Spleen (tissue), 13 donors: ENCODE measurements at places on chromosomes 6 and 20.
A peak's percentile ranks its signal among the peaks of the same experiment; 100 is the strongest.

DNA sequence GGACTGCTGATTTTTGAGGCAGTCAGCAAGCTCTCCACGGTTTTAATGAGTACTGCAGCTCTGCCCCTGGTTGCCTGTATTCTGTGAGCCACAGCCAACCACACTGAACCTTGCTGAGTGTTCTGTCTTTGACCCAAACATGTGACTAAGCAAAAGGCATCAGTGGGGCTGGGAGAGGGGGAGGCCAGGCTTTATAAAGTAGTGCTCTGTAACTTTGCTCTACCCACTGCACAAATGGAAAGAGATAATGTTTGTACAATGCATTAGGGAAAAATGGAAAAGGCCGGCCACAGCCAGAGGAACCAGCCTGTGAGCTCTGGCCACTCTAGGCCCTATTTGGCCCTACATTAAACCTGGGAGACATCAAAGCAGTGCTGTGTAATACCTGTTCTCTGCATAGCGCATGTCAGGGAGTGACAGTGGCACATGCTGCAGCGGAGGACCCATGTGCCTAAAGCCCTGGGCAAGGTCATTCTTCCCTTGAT lies 22.0 kb downstream of the KLHL31 start:
- no peak for DNase-seq

DNA sequence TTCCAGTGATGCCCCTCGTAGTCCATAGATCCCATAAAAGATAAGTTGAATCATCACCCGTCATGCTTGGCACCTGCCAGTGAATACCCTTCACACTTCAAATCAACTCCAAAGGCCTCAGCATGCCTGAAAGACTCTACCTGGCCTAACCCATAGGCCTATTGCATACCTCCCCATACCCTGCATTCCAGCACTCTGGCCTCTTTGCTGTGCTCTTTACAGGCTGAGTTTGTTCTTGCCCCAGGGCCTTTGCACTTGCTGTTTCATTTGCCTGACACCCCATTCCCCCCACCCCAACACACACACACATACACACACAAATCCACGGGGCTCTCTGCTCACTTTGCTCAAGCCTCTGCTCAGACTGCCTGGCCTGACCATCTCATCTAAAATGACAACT lies 3.0 kb upstream of the GFOD1 start:
- no peak for DNase-seq

DNA sequence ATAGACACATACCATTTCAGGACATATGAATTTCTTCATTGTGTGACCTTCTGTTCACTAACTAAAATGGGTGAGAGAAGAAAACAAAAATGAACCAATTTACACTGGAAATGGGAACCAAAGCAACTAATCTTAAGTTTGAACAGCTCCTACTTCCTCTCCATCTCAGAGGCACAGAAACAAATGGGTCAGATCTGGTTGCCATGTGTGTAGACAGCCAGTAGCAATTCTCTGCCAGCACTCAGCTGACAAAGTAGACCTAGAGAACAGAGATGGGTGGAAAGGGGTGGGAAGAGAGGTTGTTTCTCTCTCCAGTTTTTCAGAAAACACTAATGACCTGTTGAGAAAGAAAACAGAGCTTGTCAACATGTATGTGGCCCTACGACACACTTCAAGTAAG lies 14.3 kb upstream of the POPDC3 start:
- DNase-seq, result no peak

- DNase-seq, result no peak
Measured at GRCh38 chr20:1206366-1207148, 3.3 kb downstream of the C20orf202 start.

GRCh38 chr6:112933947-112934346 lies 586.8 kb downstream of the RFPL4B start:
- no peak for DNase-seq

DNA sequence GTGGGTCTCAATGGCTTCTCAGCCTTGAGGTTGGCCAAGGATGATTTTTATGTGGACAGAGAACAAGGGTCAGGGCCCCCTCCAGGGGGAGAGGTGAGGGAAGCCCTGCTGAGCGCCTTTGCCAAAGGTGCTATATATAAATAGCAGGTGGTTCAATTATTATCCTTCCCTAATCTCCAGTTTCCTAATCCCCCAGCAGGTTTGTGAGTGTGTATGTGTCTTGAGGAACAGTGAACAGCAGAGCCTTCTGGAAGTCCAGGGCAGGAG lies 3.2 kb upstream of the SIRPA start:
- peak; percentile 58 for DNase-seq

- DNase-seq, result no peak
Measured at GRCh38 chr20:39785252-39785917, 823.2 kb downstream of the DHX35 start.

DNA sequence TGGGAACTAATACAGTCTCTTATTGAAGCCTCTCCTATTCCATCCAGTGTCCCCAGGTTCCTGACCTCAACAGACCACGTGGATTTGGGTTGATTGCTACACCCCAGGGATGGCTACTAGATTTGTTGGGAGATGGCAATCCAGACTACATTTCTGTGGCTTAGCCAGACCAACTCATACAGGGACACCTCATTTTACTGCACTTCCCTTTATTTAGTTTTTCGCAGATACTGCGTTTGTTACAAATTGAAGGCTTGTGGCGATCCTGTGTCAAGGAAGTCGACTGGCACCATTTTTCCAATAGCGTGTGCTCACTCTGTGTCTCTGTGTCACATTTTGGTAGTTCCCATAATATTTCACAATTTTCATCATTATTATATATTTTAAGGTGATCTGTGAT lies 10.3 kb upstream of the MTRF1L start:
- no peak for DNase-seq

DNA sequence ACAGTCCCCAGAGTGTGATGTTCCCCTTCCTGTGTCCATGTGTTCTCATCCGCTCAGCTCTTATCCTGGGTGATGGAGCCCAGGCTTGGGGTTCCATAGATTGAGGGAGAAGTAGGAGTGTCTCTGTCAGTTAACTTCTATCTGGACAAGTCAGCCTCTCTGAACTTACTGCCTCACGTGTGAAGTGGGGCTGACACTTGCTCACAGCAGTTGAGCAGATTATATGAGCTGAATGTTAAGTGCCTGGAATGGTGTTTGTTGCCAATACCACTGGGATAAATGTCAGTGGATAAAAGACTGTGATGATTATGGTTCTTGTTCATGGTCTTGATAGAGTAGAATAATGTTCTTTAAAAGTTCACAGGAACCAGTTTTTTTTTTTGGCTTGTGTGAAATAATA lies 17.1 kb upstream of the EFCAB8 start:
- no peak for DNase-seq

DNA sequence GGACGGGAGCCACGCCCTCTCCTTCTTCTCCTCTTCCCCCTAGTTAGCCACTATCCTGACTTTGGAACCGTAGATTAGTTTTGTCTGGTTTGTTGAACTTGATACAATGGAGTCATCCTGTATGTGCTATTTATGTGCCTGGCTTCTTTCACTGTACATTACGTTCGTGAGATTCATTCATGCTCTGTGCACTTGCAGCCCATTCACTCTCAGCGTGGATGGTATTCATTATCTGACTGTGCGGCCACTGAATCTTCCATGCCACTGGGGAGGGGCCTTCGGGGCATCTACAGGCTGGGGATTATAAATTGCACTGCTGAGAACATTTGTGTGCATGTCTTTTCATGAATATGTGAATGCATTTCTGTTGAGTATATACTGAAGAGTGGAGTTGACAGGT lies 262.5 kb downstream of the CDH26 start:
- DNase-seq, result no peak

DNA sequence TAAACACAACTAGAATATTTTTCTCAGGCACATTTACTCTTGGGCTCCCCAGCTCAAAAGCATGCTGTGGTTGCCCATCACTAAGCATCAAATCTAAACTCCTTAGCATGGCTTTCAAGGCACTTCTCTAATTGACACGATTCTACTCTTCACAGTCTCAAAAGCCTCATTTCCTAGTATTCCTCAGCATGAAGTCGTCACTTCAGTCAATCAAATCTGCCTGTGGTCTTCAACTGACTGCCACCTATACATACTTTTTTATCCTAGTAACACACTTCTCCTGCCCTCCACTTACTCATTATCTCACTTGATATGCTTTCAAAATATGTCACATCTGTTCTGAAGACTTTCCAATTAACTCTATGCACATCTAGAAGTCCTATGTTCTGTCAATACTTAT lies 110.3 kb downstream of the TBC1D32 start:
- DNase-seq, result no peak

GRCh38 chr20:11387189-11387754 lies 530.4 kb upstream of the BTBD3 start:
- no peak for DNase-seq

DNA sequence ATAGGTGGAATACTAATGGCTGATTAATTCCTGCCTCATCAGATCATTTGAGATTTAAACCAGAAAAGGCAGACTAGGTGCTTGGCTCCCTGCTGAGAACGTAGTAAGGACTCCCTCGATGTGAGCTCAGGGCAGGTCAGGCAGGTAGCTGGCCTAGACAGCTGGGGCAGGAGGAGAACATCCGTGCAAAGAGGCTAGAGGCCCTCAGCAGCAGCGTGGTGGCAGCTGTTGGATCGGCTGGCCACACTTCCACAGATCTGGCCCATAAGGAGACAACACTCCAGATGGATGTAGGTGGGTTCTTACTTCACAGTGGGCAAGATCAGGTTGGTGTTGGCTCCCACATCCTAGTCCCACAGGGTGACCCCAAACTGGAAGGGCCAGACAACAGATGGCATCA lies 38.5 kb downstream of the EYA2 start:
- DNase-seq, result no peak

DNA sequence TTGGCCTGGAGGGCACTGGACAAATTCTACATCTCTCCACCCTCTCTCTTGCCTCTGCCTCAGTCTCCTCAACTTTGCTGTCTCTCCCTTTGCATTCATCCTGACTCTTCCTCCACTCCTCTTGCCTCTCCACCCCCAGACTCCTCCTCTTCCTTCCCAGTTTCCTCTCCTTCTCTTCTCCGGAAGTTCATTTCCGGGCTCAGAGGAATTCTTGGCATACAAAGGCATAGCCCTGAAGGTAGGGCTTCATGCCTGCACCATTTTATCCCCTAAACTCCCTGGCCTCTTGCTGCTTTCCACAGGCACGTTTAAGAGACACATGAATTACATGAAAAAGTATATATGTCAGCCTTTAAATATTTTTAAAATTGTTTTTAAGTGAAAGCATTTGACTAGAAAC lies 10.6 kb downstream of the BFSP1 start:
- no peak for DNase-seq

- no peak for DNase-seq
Measured at GRCh38 chr6:168574075-168574698, 133.2 kb downstream of the SMOC2 start.

DNA sequence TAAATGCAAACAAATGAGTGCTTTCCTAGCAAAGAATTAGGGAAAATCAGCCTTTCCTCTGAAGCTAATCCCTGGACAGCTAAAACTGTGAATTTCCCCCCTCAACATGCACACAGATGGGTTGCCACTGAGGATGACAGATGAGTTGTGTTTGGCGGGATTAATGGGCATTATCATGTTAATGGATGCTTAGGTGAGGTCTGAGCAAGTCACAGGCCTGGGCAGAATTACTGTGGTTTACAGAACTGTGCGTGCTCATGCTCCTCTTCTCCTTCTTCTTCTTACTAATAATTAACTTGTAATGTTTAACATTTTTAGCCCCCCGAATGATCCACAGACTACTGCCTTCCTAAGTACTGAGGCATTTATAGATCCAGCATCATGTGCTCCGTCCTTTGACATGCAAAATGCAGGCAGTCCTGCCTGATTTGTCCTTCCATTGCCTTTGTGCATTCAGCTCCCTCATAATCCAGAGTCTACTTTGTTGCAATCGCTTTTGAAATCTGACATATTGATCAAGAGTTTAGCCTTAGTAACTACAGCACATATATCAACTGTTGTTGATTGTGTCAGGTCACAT lies 753.4 kb upstream of the MMS22L start:
- DNase-seq, result no peak

DNA sequence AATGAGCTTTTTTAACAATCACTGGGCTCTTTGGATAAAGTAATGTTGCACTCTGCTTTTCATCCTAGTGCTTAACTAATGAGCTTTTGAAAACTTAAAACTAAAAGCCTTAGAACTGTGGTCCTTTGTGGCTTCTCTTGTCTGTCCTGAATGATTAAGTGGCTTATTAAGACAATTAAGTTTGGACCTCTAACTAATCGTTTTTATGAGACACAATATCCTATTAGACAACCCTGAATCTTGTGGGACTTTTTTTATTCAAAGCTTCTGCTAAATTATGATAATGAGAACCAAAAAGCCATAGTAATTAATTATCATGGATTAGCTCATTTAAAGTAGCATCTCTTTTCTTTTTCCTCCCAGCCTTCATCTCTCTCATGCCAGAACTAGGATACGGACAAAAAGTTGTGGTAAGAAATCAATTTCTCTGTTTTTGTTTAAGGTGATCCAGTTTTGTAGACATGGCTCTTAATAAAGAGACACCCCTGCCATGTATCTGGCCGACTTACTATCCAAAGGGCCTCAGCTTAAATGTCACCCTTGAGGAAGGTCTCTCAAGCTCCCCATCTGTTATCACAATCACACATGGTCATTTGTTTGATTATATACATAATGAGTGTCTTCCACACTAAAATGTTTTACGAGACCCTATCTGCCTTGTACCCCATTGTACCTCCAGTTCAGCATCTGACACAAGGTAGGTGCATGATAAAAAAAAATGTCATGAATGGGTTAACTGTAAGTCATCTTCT lies 384.4 kb upstream of the IRAK1BP1 start:
- DNase-seq, result no peak

DNA sequence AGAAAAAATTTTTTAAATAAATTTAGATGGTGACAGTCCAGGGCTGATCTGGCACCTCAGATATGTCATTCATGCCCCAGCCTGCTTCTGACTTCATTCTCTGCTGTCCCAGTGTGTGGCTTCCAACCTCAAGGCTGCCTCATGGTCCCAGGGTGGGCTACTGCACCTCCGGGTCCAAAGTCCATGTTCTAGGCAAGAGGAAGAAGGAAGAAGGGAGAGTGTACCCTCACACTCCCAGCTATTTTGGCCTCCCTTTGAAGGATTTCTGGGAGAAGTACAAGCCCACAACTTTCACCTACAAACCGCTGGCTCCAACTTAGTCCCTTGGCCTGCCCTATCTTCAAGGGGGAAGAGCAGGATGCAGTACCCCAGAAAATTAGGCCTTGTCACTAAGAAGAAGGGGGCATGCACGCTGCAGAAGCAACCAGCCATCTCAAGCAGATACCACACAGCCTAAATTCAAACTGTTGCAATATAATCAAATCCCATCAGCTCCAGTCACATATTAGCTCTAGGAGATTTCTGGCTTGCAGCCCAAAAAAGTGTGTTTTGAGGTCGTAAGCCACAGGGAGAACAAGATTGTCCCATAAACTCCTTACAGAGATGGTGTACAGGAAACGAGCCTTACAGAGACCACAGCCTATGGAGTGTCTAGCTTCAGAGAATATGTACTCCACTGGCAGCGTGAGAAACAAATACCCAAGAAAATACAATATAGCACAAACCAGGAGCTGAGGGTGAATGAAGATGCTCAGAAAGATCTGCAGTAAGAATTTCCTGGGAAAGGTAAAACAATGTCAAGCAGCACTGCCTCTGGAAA lies 906 bp upstream of the BTN3A2 start:
- no peak for DNase-seq

DNA sequence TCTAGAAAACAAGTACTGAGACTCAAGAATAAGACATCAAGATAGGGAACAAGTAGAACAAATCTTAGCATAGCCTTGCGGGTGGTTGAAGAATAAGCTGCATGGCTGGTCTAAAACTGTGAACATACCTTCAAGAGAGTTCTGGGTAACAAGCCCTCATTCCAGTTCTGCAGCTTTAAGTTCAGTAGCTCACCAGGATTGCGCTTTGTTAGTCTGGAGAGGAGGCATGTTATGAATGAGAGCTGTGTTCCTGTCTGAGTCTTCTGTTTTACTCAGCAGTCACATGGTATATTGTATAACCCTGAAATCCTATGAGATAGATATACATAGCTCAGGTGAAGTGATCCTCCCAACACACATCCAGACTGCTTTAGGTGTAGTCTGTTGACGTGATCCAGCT lies 406.6 kb upstream of the IRAK1BP1 start:
- DNase-seq, result no peak
